ENCODE measurements at places on chromosomes 3 and 15. TPM values are rescaled to one million over a fixed set of nuclear protein-coding genes. Genes with fewer than 3 reads are reported as not detected.

The MKRN2OS gene
- total RNA-seq, result not detected

The CHRD gene
- total RNA-seq, result 0.69 TPM

The DUOXA2 gene
- total RNA-seq, result not detected

The LZTFL1 gene
- total RNA-seq, result 13.8 TPM

The FOXB1 gene
- total RNA-seq, result not detected

The KCTD6 gene
- total RNA-seq, result 6.0 TPM

The TBC1D21 gene
- total RNA-seq, result not detected

The TMEM212 gene
- not detected for total RNA-seq

The CFAP91 gene
- total RNA-seq, result not detected

The COLQ gene
- 0.43 TPM for total RNA-seq

The DLG1 gene
- 132 TPM for total RNA-seq

The RHOA gene
- total RNA-seq, result 602 TPM

The TMCO5A gene
- not detected for total RNA-seq

The SENP7 gene
- total RNA-seq, result 18.0 TPM

The ARL8B gene
- 64.0 TPM for total RNA-seq

The GJD2 gene
- not detected for total RNA-seq

The EPHB3 gene
- 0.09 TPM for total RNA-seq

The MORF4L1 gene
- total RNA-seq, result 448 TPM

The TMEM207 gene
- not detected for total RNA-seq

The FAM81A gene
- 0.09 TPM for total RNA-seq

The HHATL gene
- not detected for total RNA-seq

The CPN2 gene
- not detected for total RNA-seq

The ACSBG1 gene
- total RNA-seq, result not detected

The TPRG1 gene
- 0.43 TPM for total RNA-seq

The ACTL6A gene
- 51.8 TPM for total RNA-seq

The LIPH gene
- total RNA-seq, result under 0.01 TPM

The CCDC191 gene
- 1.3 TPM for total RNA-seq

The ABI3BP gene
- 6.0 TPM for total RNA-seq

The MAGI1 gene
- total RNA-seq, result 84.7 TPM

The STRIT1 gene
- total RNA-seq, result not detected

The EPHB1 gene
- total RNA-seq, result 2.1 TPM

The NR1D2 gene
- 52.2 TPM for total RNA-seq

The ALPK3 gene
- total RNA-seq, result 29.4 TPM

The ANXA2 gene
- total RNA-seq, result 4,337 TPM

The ZNF80 gene
- total RNA-seq, result not detected

The GOLGA6L26 gene
- not detected for total RNA-seq

The FOXL2 gene
- under 0.01 TPM for total RNA-seq

The DZIP1L gene
- total RNA-seq, result 2.7 TPM

The PEX5L gene
- not detected for total RNA-seq

The KCNMB2 gene
- total RNA-seq, result not detected

The KCNMB3 gene
- total RNA-seq, result 2.9 TPM

The CCR3 gene
- not detected for total RNA-seq

The CLDN16 gene
- total RNA-seq, result not detected

The CLDN18 gene
- total RNA-seq, result not detected

The NAALADL2 gene
- total RNA-seq, result 0.52 TPM

The PARL gene
- total RNA-seq, result 32.0 TPM

The EPHA3 gene
- under 0.01 TPM for total RNA-seq

The MUC20 gene
- 0.34 TPM for total RNA-seq

The SENP8 gene
- total RNA-seq, result 1.2 TPM

The SLC6A1 gene
- not detected for total RNA-seq

The GRIP2 gene
- total RNA-seq, result under 0.01 TPM

The ZMYND10 gene
- total RNA-seq, result under 0.01 TPM

The PYGO1 gene
- total RNA-seq, result 0.26 TPM

The ZNF774 gene
- 1.2 TPM for total RNA-seq

The NFKBIZ gene
- total RNA-seq, result 31.9 TPM

The PCCB gene
- total RNA-seq, result 36.0 TPM

The WDR49 gene
- 0.17 TPM for total RNA-seq

The MYH15 gene
- total RNA-seq, result 0.09 TPM

Data from dermis lymphatic vessel endothelial cell (primary cell).